ENCODE measurements at places on chromosomes 4 and X.

GRCh38 chrX:24243692-24244091, 70.2 kb downstream of the SUPT20HL2 start:
- no peak for DNase-seq

GRCh38 chr4:174278467-174278866, 5.0 kb downstream of the FBXO8 start:
- no peak for DNase-seq

DNA sequence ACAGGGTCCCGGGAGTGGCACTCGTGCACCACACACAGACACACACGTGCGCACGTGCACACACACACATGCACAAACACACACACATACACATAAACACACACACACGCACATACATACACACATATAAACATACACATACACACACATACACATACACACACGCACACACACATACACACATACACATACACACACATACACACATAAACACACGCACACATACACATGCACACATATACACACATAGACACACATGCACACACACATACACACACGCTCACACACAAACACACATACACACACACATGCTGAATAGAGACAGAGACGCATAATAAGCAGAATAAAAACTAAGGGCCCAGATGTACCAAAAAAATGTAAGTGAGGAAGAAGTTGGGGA, 332.2 kb upstream of the CXorf51B start:
- DNase-seq = no peak

GRCh38 chr4:77151241-77151640, 5.8 kb upstream of the CCNG2 start:
- DNase-seq = no peak

- DNase-seq = no peak
Observed at GRCh38 chrX:14738643-14739042, 134.2 kb downstream of the FANCB start.

- DNase-seq = no peak
Observed at GRCh38 chr4:41303372-41304118, 46.8 kb downstream of the UCHL1 start.

DNA sequence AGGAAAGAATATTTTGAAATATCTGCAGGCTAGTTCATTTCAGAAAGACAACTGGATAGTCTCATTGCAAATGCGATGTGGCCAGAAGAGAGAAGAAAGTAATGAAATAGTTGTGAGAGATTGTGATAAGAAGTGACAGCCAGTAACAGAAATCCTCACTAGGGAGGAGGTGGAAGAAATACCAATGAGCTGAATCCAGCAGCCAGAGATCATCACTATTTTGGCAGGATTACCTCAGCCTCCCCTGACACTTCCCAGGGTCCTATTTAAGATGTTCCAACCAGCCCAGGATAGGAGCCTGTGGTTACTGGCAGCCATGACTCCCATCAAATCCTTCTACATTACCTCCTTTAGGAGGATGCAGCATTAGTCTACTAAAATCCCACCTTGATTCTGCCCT, 76.7 kb upstream of the ARHGAP24 start:
- DNase-seq = no peak

DNA sequence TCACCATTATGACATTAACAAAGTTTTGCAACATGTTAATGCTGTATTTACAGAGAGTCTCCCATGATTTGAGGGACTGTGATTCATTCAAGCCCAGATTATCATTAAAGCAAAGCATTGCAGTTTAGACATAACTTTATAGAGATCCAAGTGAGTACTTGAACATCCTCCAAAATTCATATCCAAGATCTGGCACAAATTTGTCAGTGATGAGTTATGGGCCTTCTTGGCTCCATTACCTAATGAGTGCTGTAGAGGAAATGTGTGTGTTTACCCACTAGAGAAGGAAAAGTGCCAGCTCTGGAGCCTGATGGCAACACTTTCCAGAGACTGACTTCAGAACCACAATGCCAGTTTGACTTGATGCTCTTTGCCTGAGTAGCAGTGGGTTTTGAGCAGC, 432.3 kb downstream of the GALNTL6 start:
- DNase-seq = no peak

DNA sequence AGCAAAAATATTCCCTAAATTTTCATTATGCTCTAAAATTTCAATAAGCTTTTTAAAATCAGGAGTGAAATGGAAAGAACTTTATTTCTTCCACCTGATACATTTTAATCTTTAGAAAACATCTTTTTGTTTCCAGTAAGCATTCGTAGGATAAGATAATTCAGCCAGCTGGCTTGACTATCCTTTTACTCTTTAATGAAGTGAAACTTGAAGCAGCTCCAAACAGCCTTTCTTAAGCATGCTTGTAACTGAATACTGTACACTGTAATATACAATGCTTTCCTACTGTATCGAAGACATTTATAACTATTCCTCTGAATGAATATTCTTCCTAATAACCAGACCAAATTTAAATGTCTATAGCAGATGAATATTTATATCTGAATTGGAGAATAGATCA, 98.8 kb downstream of the KLHL4 start:
- no peak for DNase-seq

DNA sequence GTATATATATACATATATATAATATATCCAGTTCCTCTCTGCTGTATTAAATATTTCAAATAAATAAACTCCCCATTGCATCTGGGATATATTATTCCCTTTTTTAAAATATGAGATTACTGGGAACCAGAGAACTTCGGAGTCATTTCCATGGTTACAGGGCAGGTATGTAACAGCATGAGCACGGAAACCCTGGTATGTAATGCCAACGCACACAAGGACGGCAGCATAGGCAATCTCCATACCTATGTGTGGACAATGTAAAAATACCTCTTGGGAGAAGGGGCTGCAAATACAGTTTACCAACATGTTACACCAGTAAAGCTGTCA, 62.8 kb downstream of the NUDT10 start:
- no peak for DNase-seq

GRCh38 chr4:15667006-15667405, 11.8 kb upstream of the FBXL5 start:
- no peak for DNase-seq

DNA sequence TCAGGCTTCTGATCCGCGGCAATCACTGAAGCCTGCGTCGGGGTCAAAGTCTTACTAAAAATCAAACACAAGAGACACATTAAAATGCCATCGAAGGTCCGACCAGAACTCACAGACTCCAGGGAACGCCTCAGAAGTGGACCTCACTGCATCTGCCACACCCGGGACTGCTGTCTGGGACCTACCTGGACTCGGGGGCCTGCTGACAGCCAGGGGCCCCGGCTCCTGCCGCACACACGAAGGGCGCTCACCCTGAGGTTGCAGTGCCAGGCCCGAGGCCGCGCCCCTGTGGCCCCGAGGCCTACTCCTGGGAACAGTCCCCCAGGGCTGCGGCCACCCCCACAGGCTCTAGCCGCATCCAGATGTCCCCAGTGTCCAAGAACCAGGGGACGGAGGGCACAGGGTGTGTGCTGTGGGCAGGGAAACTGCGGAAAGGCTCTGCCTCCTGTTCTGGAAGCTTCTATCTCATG, 7.4 kb downstream of the CTBP1 start:
- DNase-seq = peak; percentile 16

GRCh38 chr4:184957446-184958115, 60.7 kb upstream of the HELT start:
- no peak for DNase-seq
